T-helper 17 cell (primary cell): ENCODE measurements at places on chromosomes 2 and 18.

GRCh38 chr2:138503087-138503442 is 1.5 kb downstream of the SPOPL start:
- DNase-seq, result no peak

- no peak for DNase-seq
These were observed 112.8 kb upstream of the RASGRP3 start for GRCh38 chr2:33363325-33364298.

DNA sequence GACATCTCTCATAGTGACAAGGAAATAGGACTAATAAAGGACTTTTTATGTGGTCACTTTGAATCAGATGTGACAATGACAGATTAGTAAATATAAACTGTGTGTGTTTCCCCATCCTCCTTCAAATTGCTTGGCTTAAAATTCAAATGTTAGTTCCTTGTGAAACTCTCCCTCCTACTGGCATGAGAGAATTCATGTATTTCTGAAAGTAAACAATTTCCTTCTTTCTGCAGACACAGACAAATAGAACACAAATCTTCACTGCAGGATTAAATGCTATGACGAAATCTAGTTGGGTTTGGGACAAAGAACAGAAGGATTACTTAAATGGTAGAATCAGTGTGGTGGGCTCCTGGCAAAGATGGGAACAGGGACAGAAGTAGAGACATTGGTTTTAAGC is 328.7 kb upstream of the FAM98A start:
- DNase-seq, result no peak

GRCh38 chr2:201135386-201135785 is 19.4 kb downstream of the CFLAR start:
- DNase-seq, result no peak

- DNase-seq, result no peak
These were observed 23.4 kb upstream of the CHRNA1 start for GRCh38 chr2:174787487-174788205.

- no peak for DNase-seq
These were observed 446.0 kb downstream of the XIRP2 start for GRCh38 chr2:167334146-167334742.

DNA sequence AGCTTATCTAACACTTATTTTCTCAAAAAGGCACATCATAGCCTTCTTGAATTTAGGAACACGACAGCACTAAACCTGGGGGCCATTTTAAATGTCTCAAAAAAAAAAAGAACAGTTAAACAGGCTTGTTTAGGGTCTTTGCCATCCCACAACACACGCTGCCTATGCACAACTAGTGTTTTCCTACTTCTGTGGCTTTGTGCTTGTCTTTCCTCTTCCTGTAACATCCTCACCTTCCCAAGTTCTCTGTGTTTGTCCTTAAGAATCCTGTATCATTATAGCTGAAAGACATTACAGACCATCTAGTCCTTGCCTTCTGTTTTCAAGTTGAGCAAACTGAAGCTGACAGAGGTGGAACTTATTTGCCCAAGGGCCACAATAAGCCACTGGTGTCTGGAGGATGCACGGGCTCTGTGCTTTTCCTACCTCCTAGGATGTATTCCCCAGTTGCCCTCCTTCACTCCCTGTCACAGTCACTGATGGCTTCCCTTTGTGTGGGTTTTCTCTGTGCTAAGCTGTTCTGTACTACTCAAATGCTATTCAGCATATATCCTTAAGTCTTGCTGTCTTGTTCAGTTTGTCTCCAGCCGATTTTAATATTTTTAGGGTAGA is 22.6 kb downstream of the SNRPD1 start:
- no peak for DNase-seq

- DNase-seq, result no peak
These were observed 34.9 kb upstream of the TGIF1 start for GRCh38 chr18:3415110-3415509.

- DNase-seq, result no peak
These were observed 38.2 kb downstream of the ACVR1 start for GRCh38 chr2:157837851-157838441.

GRCh38 chr2:30404319-30405259 is 42.5 kb upstream of the LCLAT1 start:
- no peak for DNase-seq

- DNase-seq, result no peak
These were observed 127.6 kb downstream of the QPCT start for GRCh38 chr2:37471994-37472393.

DNA sequence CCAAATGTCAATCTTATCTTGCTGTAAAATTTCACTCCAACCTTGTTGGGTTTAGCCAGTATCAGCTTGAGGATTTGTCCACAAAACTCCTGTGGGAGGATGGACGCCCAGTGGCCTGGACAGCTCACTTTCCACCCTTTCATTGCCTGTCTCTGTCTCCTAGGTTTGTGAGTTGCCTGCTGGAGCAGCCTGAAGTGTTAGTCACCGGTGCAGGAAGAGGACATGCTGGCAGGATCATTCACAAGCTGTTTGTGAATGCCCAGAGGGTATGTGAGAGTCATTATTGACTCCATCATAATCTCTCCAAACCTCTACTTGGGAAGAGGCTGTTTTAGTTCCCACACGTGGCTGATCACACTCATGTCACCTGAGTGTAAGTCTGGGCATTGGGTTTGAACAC is 112.3 kb downstream of the RAB3GAP1 start:
- no peak for DNase-seq

DNA sequence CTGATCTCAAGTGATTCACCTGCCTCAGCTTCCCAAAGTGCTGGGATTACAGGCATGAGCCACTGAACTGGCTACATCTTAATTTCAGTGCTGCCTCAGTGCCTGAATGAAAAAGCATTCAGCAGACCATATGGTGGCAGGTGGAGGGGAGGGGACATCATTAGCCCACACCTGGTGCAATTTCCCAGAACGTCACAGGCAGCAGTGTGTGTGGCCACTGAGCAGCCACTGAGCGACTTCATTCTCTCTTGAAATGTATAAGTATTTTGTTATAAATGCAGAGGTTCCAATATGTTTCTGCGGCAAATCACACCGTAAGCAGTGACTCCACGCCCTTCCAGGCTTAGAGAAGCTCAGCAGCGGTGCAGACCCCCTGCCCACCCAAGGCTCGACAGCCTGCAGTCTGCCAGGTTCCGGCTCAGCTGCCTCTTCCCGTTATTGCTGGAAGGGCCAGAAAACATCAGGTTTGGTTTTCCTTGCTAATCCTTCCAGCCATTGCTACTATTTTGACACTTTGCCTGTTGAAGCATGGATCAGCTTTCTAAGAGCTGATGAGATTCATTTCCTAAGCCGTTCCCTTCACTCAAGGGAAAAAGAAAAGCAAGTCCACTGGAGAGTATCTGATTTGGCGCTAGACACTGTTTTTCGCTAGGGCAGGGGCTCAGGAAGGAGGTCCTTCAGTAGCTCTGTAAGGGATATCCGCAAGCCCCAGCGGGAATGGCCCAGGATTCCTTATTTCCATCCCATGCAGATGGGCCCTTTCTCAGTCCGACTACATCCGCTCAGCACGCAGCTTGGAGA is 250.7 kb downstream of the VAPA start:
- no peak for DNase-seq

DNA sequence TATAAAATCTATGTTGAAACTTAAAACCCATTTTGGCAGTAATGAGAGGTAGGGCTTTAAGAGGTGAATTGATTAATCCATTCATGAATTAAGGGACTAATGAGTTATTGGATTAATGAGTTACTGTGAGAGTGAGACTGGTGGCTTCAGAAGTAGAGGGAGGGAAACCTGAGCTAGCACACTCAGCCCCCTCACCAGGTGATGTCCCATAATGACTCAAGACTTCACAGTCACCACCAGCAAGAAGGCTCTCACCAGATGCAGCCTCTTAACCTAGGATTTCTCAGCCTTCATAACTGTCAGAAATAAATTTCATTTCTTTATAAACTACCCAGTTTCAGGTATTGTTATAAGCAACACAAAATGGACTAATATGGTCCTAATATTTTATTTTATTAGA is 621.7 kb upstream of the ACVR2A start:
- no peak for DNase-seq

DNA sequence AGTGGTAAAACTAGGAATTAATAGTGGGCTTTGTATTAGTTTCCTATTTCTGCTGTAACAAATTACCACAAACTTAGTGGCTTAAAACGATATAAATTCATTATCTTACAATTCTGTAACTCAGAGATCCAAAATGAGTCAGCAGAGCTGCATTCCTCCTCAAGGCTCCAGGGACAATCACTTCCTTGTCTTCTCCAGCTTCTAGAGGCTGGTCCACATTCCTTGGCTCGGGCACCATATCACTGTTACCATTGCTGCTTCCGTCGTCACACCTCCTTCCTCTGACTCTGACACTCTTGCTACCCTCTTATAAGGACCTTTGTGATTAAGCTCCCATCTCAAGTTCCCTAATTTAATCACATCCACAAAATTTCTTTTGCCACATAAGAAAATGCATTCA is 567.8 kb upstream of the KLHL29 start:
- no peak for DNase-seq

DNA sequence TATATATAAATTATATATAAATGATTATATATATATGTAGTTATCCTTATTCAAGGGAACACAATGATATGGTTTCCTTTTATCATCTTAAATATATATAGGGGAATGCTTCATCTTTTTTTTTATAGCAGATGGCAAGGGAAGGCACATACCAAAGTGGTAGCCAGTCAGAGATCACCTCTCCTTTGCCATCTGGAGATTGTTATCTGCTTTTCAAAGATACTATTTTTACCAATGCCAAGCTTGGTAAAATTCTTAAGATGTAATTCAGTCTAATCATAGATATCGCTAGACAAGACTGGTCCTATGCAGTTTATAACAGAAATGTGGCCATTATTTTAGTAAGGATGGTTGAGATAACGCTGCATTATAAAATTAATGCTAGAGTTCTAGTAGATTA is 64.7 kb upstream of the DSEL start:
- no peak for DNase-seq

- no peak for DNase-seq
These were observed 17.5 kb downstream of the STEAP3 start for GRCh38 chr2:119241205-119241532.

DNA sequence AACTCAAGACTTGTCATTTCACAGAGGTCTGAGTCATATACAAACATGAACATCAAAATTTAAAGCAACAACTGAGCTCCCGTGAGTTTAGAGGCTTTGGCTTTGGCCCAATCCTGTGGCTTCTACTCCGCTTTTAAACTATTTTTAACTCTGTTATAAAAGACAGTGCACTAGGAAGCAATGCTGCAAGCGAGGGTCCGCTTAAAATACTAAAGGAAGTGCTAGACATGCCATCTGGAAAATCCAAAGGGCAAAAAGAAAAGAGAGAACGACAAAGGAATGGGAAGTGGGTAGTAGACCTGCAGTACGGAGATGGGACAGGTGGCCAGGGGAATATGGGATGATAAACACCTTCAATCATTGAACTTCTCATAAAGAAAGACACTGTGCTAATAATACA is 37.4 kb upstream of the MYT1L start:
- no peak for DNase-seq

- no peak for DNase-seq
These were observed 153.5 kb upstream of the PGAP1 start for GRCh38 chr2:197079832-197080555.

GRCh38 chr2:96898641-96899412 is 28.9 kb upstream of the SEMA4C start:
- no peak for DNase-seq

DNA sequence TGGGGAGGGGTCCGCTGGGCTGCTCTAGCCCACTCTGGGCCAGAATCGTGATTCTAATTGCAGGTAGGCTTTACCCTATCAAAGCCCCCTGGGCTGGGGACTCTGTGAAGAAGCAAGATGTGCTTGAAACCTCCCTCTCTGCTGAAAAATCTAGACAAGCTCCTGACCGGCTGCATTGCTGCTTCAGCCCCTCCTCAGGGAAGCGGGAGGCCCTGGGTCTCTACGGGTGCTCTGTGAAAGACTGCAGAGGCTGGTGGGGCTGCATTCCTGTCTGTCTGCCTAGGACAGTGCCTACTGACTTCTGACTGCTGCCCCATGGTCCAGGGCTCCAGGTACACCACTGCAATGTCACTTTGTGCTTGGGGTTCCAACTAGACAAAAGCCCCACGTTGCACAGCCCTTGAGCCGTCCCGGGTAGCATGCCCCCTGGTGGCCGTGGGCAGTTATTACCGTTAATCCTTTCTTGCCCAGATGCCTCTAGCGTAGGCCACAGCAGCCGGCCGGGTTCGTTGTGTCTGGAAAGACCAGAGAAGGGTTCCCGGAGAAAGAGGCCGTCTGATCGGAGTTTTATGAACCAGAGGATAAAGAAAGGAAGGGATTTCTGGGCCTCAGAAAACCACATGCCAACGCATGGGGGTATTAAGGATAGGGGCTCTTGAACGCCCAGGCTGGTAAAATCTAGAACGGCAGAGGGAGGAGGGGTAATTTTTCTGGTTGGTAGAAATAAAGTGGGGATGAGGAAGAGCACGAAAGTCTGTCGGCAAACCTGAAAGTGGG is 15.9 kb upstream of the C1QL2 start:
- peak; percentile 51 for DNase-seq

DNA sequence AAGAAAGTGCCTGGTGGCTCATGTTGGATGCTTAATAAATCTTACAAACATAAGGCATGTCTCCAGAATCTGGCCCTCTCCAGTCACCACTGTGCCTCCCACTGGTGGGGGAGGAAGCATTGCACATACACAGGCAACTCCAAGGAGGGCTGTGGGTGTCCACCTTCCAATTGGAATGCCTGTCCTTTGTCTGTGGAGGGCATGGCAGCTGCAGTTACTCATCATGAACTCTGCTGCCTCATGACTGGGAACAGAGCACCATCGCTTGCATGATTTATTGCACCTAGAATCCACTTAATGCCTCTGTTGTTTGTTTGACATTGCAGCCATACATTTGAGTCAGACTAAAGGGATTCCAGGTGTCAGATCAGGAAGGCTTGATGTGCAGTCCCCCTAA is 278.9 kb downstream of the PRKCE start:
- no peak for DNase-seq

DNA sequence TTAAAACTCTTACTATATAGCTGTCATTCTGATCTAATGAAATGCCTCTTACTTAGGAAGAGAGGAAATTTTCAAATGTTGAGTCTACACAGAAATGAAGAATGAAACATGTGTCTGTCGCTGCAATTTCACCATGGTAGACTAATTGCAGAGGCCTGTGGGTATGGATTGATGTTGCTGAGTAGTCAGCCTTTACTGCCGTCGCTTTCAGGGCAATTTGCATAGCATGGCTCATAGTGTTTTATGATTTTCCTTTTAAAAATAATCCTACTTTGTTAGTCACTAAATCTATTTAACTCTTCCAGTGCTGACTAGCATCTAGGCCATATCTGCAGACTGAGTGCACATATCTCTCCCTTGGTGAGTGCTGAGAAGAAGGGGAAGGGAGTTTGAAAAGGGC is 819.2 kb downstream of the SATB2 start:
- DNase-seq, result no peak

- no peak for DNase-seq
These were observed 70.2 kb upstream of the SMIM21 start for GRCh38 chr18:75497576-75498235.

- DNase-seq, result no peak
These were observed 5.0 kb downstream of the LIMS2 start for GRCh38 chr2:127670055-127670956.

- no peak for DNase-seq
These were observed 159.1 kb upstream of the ZSWIM2 start for GRCh38 chr2:187008111-187008510.
